ENCODE measurements at places on chromosomes 5 and 9.

DNA sequence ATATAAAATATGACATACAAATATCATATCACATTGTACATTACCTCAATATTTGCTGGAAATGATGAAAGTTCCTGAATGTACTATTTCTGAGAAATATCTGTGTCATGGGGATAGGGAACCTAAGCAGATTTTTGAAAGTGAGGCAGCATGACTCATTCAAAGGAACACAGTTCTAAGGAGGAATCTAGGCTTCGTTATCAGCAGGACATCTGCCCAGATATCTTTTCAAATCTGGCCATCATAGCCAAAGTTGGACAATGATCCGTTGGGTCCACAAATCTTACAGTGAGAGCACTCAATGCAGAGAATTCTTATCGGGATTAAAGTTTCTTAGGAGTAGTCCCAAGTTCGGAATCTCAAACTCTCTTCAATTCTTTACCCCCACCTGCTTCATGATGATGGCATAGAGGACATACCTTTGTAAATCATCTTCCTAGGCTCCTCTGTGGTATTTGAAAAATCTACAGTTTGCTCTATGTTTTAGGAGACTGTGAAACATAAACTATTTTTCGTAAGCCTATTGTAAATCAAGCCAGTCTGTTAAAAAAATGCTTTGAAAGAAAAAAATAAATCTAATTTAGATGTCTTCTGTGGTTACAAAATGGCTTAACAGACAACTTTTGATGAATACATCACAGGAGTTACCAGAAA lies 29.4 kb upstream of the ALDH1A1 start:
- no peak for DNase-seq

GRCh38 chr9:28616310-28616709 lies 1043.0 kb upstream of the C9orf72 start:
- DNase-seq, result no peak

DNA sequence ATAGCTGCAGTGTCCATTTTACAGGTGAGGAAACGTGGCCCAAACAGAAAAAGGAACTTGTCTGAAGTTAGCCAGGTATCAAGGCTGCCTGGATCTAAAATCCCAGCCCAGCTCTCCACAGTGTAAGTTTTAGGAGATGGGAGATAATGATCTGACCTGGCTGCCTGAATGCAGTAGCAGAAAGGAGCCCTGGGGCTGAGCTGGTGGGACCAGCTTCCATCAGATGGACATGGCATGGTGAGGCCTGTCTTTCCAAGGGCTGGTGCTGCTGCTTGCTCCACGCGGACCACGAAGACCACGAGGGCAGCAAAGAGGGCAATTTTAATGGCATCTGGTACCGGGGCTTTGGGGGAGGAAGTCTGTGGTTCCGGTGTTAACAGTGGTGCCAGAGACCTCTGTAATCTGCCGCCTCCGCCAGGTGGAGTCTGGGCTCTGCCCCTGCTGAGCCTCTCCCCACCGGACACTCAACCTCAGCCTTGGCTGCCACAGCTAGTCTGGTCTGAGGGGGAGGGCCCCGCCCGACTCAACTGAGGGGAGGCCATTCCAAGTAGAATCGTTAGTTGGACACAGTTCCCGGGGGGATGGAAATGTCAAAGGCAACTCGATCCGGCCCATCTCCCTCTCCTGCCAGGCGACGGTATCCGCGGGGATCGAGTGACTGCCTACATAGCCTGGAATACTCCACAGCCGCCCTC lies 650 bp downstream of the MYORG start:
- DNase-seq, result peak; percentile 37

GRCh38 chr9:20990867-20991266 lies 40.6 kb downstream of the HACD4 start:
- no peak for DNase-seq

- no peak for DNase-seq
Observed at GRCh38 chr5:125612181-125612721, 811.0 kb upstream of the GRAMD2B start.

- DNase-seq, result no peak
Observed at GRCh38 chr5:165665735-165666400, 2160.4 kb downstream of the MAT2B start.

DNA sequence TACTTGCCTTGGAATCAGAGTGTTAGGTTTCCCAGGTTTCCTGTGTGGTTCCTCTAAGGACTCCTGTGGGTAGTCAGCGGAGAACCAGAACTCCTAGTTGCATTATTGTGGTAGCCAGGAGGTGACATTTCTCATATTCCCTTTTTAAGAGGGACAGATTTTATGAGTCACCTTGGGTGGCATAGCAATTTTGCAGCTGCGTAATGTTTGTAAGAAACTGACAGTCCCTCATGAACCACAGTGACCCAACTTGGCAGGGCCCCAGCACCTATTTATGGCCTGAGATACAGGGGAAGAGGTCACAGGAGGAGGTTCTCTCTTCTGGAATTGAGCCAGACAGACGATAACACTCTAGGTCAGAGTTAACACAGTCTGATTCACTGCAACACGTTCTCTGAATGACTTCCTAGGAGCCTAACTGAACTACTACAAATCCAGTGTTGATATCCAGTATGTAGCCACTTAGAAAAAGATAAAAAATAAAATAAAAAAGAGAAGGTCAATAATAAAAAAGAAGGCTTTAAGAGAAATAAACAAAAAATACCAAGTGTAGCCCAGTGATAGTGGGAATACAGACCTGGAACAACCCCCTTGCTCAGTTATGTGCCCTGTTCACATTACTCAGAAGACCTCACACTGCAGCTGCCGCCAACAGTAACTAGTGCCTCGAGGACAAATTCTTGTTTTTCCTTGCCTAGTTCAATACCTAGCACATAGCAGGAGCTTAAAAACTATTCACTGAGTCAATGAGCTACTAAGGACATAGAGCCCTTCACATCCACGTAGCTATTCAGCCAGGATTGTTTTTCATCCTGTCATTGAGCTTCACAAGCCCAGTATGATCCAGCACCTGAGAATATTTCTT lies 50.7 kb upstream of the VLDLR start:
- DNase-seq, result no peak

- no peak for DNase-seq
Observed at GRCh38 chr5:38793099-38793498, 52.7 kb upstream of the OSMR start.

DNA sequence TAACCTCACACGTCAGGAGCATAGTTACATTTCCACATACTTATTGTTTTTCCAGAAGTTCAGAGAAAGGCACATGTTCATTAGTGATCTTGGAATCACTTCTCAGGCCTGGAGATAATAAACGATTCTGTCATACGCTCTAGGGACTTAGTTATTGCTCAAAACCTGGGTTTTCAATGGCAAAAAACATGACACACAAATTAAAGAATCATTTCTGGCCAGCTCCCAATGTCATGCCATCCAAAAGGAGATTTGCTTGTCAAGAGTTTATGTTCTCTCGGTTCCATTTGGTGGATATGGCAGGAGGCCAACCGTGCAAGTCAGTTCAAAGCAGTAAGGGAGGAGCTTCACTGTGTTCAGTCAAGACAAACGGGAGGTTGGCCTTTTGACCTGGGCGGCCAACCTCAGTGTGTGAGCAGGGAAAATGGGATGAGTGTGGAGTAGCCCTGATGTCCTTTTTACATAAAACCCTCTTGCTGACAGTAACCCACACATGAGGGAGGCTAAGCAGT lies 123.4 kb downstream of the NXNL2 start:
- no peak for DNase-seq

- DNase-seq, result no peak
Observed at GRCh38 chr5:138536665-138537315, 6.2 kb downstream of the ETF1 start.

DNA sequence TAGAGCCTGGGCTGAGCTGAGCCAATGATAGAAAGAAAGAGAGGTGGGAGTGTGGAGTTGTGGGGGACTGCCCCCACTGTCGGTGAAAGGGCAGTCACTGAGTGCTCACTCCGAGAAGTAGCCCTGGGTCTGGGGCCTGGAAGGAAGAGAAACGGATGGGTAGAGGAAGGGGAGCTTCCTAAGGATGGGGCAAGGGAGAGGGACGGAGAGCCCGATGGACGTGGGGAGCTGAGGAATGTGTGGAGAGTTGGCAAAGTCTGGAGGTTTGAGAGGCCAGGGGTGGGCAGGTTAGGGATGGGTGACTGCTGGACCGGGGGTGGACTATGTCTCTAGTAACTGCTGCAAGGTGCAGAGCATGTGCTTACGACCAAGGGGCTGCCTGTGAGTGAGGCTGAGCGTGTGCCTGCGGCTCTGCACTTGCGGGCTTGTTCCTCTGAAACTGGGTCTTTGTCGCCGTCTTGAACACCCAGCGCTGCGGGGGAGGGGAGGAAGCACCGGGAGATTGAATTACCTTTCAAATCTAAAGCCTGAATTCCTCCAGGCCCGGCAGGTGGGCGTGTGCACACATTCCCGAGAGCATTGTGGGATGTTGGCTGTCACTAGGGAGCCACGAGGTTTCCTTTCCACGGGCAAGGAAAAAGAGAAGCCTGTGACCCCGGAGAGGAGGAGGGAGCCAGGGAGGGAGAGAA lies 76.4 kb upstream of the ARAP3 start:
- DNase-seq, result no peak

DNA sequence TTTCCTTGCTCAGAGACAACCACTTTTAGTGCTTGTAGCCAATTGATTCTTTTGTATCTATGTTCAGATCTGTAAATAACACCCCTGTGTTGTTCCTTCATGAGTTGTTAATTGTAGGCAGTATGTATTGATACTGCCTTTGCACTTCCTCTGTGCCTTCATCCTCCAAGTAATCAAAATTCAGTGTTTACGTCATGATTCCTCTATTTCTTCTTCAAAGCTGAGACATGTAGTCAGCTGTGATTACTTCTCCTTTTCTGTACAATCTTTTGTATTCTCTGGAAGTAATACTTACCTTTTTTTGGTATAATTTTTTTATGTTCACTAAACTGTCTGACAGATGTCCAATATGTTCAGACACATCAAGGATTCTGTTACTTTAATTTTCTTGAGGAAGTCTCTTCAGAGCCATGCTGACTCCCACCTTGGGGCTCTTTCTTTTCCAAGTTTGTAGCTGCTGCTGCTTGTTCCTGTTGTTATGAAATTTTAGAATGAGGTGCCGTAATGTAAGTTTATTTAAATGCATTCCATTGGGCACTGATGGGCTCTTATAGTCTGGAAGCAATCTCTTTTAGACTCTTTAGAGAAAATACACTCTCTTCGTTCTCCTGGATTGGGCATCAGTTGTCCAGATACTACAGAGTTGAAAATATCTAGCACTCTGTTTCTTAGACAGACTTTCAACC lies 30.5 kb upstream of the LRRC70 start:
- no peak for DNase-seq

- DNase-seq, result no peak
Observed at GRCh38 chr5:2666081-2666480, 85.4 kb downstream of the IRX2 start.

- no peak for DNase-seq
Observed at GRCh38 chr5:149550594-149551226, 529 bp downstream of the CSNK1A1 start.

DNA sequence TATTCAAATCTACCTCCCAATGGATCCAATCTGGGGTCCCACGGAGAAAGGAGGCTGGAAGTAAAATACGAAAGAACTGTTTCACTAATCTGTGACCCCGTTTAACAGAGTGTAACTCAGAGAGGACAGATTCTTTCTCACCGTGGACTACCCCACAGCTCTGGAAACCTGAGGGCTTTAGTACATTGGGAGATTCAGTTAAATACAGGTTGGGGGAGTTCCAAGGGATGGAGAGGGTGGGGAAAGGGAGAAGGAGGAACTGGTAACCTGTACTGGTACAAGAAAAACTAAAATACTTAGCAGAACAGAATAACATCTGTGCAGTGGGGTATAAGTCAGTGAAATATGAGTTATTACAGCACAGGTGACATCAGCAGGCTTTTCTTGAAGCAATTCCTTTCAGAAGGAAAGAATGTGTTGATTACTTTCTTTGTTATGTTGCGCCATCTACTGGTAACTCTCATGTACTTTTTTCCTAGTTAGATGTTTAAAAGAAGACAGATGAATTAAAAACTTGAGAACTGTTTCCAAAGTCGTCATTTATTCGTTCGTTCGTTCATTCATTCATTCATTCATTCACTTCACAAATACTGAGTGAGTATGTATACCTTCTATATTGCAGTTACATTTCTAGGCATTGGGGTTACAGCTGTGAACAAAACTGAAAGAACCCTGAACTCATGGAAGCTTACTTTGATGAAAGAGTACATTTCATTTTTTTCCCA lies 30.0 kb upstream of the STOM start:
- peak; percentile 9 for DNase-seq

- DNase-seq, result peak; percentile 44
Observed at GRCh38 chr9:36328798-36329411, 70.7 kb upstream of the GNE start.

DNA sequence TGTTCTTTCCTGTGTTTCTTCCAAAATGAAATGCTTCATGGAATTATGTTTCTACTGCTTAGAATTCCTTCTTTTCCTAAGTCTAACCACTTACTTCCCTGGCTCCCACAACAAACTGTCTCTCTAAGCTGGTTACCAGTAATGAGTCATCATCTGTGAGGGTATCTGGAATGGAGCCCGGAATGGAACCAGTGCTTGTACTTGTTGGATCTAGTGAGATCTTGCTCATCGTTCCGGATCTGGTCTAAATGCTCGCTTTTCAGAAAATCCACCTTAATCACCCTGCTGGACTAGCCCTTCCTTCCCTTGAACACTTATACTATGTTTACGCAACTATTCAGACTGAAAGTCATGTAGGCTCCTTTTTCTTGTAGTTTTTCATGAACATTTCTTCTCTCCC lies 184.8 kb downstream of the PBX3 start:
- DNase-seq, result no peak

DNA sequence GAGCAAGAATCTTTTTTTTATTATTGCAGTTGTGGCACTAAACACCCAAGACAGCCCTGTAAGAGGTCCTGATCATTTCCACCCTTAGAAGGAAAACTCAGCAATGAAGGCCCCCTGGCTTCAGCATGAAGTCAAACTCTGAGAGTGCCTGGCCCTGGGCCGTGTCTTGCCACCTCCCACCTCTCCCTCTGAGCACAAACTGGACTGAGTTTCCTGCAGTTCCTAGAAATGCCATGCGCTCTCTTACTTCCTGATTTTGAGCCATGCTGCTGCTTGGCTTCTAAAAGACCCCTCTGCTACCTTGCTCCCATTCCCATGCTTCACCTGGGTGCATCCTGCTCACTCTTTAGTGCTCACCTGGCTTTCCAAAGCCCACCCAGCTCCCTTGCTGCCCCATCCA lies 140.4 kb upstream of the KLF9 start:
- no peak for DNase-seq

DNA sequence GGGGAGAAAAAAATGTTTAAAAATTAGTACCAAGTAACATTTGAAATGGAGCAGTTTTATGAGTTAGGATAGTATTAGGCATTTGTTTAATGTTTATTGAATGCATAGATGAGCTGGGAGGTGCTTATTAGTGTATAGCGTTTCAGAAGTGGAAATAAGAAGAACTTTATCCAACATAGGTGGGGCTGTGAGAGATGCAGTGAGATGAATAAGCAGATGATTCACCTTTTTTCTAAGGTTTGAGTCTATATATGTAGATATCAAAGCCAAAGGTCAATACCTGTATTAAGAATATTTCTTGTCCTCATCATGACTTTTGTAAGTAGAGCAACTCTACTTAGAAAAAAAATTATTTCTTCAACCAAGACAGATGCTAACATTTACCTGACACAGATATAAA lies 54.6 kb upstream of the POU4F3 start:
- no peak for DNase-seq

GRCh38 chr9:82170866-82171265 lies 182.3 kb downstream of the SPATA31D1 start:
- DNase-seq, result no peak

- DNase-seq, result no peak
Observed at GRCh38 chr5:72305194-72306142, 14.6 kb downstream of the MRPS27 start.

- DNase-seq, result no peak
Observed at GRCh38 chr5:50967009-50967562, 300.6 kb downstream of the PARP8 start.

GRCh38 chr5:148125641-148126040 lies 42.7 kb upstream of the SPINK14 start:
- no peak for DNase-seq
